ENCODE measurements at places on chromosomes 4 and X.

GRCh38 chr4:187209921-187210613 is 486.4 kb upstream of the FAT1 start:
- DNase-seq, result no peak

DNA sequence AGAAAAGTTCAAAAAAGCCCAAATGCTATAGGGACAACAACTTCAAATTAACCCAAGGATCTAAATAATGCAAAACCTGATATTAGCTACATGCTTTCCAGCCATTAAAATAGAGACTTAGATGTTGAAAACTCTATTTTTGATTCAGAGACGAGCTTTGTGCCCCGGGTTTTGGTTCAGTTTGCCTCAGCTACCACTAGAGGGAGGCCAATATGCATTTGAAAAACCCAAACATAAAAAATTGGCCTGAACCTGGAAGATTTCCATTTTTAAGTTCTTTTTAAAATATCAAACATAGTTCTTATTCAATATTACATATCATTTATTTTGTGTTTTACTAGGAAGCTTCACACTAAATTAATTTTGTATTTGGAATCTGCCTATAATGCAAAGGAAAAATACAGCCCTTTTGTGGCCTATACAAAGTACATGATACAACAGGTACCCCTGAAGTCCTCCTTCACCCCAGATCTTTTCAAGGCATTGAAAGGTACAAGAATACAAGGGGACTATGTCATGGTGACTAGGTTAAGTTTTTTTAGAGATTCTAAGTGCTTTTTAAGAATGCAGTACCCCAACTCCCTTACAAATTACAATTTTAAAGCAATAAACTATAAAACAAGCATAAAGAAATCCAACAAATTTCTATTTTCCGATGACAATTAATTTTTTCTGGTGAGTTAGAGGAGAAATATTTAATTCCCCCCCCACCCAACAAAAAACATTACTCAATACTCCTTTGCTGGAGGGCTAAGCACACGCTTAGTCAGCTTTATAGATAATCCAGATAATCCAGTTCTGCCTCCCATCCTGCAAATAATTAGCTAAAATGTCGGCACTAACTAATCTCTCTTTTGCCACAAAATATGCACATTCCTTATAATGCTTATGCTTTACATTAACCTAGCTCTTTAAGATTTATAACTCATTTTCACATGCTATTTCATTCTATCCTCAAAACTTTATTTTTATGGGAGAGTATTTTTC is 97.7 kb upstream of the PTPN13 start:
- DNase-seq, result no peak

GRCh38 chr4:67810011-67810410 is 55.8 kb upstream of the GNRHR start:
- DNase-seq, result no peak

DNA sequence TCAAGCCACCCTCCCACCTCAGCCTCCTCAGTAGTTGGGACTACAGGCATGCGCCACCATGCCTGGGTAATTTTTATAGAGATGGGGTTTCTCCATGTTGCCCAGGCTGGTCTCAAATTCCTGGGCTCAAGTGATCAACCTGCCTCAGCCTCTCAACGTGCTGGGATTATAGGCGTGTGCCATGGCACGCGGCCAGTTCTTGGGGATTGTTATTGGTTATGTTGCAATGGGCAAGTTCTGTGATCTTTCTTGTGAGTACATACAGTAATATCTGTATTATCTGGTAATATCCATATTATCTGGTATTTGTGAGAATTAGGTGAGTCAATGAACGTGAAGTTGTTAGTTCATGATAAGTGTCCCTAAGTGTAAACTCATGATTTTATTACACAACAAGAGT is 90.3 kb upstream of the TBL1X start:
- no peak for DNase-seq

GRCh38 chrX:153685751-153686696 is 1.7 kb upstream of the SLC6A8 start:
- no peak for DNase-seq

DNA sequence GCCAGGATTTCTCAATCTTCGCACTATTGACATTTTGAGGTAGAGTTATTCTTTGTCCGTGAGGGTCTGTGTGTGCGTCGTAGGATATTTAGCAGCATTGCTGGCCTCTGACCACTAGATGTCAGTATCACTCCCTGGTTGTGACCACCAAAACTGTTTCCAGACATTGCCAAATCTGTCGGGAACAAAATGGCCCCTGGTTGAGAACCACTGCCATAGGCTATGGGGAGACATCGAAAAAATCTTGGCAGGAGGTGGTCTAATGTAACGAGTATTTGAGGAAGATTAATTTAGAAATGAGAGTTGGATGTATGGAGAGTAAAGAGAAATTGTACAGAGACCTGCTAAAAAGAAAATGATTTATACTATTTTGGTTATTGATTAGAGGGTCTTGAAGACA is 108.4 kb downstream of the DOCK11 start:
- DNase-seq, result peak; percentile 9

DNA sequence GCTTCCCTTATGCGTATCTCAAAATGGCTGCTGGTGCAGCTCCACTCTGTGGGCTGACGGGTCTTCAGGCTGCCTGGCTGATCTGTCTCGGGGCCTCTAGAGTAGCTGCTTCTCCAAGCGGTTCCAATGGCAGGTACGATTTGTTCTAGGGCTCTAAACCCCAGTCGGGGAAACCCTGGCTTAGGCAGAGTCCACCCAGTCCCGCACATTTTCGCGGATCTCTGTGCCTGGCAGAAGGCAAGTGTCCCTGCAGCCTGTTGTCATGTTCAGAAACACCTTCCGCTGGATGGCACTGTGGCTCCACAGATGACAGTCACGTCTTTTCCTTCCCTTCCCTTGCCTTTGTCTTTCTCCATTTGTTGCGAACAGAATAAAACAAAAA is 54.4 kb downstream of the NBDY start:
- DNase-seq, result no peak

GRCh38 chrX:79367907-79368306 is 773 bp upstream of the ITM2A start:
- no peak for DNase-seq
